ENCODE measurements at places on chromosomes 11 and 22. TPM values are rescaled to one million over a fixed set of nuclear protein-coding genes. Genes with fewer than 3 reads are reported as not detected.

KCTD14 gene
- 1.7 TPM for total RNA-seq

SAA4 gene
- not detected for total RNA-seq

SHISA8 gene
- total RNA-seq, result not detected

ACTN3 gene
- not detected for total RNA-seq

MTA2 gene
- total RNA-seq, result 82.7 TPM

OR5A1 gene
- total RNA-seq, result not detected

MIAT gene
- total RNA-seq, result 1.1 TPM

TNKS1BP1 gene
- total RNA-seq, result 95.2 TPM

RFPL1 gene
- not detected for total RNA-seq

SLC16A8 gene
- not detected for total RNA-seq

P4HA3 gene
- 8.8 TPM for total RNA-seq

C22orf31 gene
- not detected for total RNA-seq

CABP7 gene
- total RNA-seq, result not detected

CLTCL1 gene
- 12.7 TPM for total RNA-seq

ABTB2 gene
- 12.5 TPM for total RNA-seq

MRGPRF gene
- total RNA-seq, result 16.2 TPM

CFAP300 gene
- total RNA-seq, result 5.9 TPM

All from placental pericyte (primary cell).